ENCODE measurements at places on chromosomes 12 and 14.

GRCh38 chr12:109089683-109090082 lies 3.6 kb downstream of the ALKBH2 start:
- no peak for DNase-seq

DNA sequence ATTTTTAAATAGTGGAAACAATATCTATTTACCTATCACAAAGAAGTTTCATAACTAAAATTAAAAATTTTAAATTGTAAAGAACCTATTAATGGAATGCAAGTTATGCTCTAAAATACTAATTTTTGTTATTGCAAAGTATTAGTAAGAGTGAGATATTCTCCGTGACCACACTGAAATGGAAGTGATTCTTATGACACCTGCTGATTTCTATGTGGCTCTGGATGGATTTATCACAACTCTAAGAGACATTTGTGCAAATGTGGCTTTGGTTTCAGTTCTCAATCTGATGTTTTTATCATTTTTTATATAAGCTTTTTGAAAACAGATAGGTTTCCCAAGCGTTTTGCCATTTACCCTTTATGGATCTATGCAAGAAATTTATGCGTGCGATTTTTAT lies 497.8 kb downstream of the NAV3 start:
- no peak for DNase-seq

- no peak for DNase-seq
These were observed 18.1 kb downstream of the GMFB start for GRCh38 chr14:54470701-54471100.

DNA sequence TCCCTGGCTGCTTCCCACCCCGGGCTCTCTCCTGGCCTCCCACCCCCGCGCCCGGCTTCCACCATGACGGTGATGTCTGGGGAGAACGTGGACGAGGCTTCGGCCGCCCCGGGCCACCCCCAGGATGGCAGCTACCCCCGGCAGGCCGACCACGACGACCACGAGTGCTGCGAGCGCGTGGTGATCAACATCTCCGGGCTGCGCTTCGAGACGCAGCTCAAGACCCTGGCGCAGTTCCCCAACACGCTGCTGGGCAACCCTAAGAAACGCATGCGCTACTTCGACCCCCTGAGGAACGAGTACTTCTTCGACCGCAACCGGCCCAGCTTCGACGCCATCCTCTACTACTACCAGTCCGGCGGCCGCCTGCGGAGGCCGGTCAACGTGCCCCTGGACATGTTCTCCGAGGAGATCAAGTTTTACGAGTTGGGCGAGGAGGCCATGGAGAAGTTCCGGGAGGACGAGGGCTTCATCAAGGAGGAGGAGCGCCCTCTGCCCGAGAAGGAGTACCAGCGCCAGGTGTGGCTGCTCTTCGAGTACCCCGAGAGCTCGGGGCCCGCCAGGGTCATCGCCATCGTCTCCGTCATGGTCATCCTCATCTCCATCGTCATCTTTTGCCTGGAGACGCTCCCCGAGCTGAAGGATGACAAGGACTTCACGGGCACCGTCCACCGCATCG lies 1.8 kb downstream of the KCNA1 start:
- DNase-seq = no peak

DNA sequence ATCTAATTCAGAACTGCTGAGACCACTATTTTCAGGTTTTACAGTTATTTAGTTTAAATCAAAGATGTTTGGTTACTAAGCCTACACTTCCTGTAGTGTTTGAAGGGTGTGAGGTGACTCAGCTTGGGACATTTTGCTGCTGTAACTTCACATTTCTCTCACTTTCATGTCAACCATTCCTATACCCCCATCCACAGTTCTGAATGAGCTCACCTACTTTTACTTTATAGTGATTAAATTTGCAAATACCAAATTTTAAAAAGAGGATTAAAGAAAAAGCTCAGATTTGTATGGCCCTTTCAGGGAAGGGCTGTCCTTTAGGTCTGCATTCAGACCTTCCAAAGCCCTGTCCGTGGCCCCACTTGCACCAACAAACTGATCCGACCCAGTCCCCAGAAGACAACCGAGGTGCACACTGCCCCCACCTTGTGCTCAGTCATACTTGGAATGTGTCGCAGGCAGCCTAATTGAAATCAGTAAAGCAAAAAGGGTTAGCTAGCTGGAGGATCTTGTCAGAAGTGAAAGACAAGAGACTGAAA lies 174.4 kb downstream of the MON2 start:
- DNase-seq = no peak

GRCh38 chr14:55654243-55654642 lies 74.2 kb downstream of the KTN1 start:
- DNase-seq = no peak

- no peak for DNase-seq
These were observed 266.5 kb downstream of the SEC23A start for GRCh38 chr14:38836539-38836938.

- DNase-seq = no peak
These were observed 26.4 kb downstream of the FBRSL1 start for GRCh38 chr12:132516095-132517012.

DNA sequence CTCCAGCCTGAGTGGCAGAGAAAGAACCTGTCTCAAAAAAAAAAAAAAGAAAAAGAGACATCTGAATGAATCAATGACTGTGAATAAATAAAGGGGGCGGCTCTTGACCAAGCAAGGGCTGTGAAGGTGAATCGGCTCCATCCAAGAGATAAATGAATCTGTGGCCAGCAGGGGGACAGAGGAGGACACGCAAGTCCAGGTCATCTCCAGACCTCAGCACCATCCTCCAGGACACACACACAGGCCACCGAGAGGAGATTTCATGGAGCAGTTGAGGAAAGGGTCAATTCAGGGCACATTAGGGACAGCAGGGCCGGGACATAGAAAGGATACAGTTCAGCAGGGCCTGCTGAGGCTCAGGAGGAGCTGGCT lies 21.6 kb downstream of the TRPV4 start:
- no peak for DNase-seq

DNA sequence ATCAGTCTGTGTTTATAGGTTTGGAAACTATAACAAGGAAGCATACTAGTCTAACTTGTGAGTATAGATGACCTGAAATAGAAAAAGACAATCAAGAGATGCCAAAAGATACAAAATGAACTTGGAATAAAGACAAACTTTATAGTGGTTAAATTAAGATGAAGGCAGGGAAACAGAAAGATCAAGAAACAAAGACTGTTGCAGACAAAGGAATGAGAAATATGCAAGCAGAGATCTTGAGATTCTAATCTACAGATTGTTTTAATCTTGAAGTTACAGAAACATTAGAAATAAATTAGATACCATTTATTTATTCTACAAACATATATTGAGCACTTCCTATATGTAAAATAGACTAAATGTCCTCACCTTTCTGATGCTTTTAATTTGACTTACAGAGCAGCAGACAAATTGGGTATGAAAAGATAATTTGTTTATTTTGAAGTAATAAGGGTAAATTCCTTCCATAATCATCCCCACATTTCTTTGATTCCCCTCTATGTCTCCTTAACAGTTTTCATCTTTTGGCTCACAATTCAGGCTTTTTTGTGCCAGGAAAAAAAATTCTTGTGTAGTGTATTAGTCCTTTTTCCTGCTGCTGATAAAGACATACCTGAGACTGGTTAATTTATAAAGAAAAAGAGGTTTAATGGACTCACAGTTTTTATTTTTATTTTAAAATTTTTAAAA lies 134.4 kb downstream of the KITLG start:
- DNase-seq = no peak

GRCh38 chr14:50792051-50792477 lies 38.9 kb downstream of the NIN start:
- no peak for DNase-seq

- no peak for DNase-seq
These were observed 788.9 kb upstream of the TBX3 start for GRCh38 chr12:115472852-115473251.

DNA sequence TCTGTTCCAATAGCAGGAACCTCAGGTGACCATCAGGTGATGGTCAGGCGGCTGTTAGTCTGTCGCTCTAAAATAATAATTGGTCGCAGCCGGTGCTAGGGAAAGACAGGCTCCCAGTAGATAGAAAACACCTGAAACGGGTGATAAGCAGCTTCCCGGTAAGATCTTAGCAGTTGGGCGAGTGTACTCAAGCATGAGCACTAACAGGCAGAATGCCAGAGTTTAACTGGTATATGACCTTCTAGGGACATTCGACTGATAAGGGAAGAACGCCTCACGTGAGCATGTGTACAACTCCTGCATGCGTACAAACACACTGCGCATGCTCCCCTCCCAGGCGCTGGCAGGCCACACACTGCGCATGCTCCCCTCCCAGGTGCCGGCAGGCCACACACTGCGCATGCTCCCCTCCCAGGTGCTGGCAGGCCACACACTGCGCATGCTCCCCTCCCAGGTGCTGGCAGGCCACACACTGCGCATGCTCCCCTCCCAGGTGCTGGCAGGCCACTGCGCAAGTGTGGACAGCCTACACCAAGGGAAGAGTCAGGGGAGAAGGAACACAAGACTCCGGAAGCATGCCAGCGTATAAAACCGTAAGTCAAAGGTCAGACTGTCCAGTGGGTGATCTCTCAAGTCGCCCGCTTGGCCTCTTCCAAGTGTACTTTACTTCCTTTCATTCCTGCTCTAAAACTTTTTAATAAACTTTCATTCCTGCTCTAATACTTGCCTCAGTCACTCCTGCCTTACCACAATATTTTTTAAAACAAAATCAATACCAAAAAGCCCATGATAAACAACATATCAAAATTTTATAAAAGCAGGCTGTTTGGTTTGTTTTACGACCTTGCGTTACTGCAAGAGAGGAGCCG lies 24.5 kb downstream of the GPRC5D start:
- peak; percentile 76 for DNase-seq

GRCh38 chr14:87687420-87687819 lies 305.6 kb downstream of the GALC start:
- DNase-seq = no peak

DNA sequence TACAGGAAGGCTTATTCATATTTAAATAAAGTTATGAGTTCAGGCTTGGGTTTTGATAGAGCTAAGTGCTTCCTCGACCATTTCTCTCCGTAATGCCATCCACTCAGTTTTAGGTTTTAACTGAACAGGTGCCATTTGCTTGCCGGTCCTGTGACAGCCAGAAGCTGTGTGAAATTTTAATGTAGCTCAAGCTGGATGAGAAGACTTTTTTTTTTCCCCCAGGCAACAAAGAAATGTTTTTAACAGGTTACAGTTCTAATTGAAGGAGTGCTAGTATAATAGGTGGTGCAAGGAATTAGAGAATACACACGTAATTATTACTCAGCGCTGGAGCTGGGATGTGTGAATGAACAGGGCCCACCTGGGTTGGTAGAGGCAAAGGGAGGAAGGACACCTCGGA lies 502.3 kb downstream of the AACS start:
- no peak for DNase-seq

DNA sequence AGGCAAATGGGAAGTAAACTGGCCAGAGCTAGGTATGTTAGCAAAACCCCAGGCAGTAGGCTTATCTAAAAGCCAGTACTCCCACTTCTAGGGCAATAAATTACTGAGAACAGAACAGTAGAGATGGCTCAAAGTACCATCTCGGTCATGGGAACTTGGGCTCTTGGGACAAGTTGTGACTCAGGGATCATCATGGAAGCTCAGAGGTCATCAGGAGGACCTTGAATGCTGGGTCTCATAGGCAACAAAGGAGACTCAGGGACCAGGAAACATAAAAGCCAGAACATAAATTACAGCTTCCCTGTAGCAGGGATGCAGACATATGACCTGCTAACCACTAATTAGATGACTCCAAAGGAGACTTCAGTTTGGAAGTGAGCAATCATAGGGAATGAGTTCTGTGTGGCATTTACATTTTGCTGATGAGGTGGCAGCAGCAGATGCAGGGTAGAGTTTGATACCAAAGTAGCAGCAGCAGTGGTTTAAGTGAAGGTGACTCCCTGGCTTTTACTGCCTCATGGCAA lies 97.6 kb upstream of the SCAF11 start:
- DNase-seq = no peak

GRCh38 chr14:50191499-50191898 lies 39.9 kb downstream of the SOS2 start:
- no peak for DNase-seq

DNA sequence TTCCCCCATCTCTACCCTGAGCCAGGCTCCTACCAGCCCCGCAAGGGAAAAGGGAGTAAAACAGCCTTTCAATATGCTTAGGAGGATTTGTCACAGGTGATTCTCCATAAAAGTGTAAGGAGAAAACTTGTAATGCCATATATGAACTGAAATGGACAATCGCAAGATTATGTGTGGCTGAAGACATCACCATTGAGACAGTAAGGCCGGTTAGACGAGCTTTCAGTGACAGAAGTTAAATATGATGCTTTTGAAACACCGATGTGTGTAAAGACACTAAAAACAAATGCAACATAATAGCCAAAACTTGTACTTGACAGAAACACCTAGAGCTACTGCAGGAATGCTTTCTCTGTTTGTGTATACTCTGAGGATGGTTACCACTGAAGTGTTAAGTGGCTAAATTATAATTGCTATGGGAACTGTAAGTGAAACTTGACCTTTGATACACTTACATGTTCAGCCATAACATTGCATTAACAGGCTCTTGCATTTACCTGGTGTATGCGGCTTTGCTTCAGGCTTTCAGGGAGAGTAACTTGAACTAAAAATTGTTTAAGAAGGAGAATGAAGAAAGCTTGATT lies 42.3 kb downstream of the FAR2 start:
- no peak for DNase-seq

GRCh38 chr14:80576401-80576800 lies 365.1 kb upstream of the DIO2 start:
- DNase-seq = no peak

DNA sequence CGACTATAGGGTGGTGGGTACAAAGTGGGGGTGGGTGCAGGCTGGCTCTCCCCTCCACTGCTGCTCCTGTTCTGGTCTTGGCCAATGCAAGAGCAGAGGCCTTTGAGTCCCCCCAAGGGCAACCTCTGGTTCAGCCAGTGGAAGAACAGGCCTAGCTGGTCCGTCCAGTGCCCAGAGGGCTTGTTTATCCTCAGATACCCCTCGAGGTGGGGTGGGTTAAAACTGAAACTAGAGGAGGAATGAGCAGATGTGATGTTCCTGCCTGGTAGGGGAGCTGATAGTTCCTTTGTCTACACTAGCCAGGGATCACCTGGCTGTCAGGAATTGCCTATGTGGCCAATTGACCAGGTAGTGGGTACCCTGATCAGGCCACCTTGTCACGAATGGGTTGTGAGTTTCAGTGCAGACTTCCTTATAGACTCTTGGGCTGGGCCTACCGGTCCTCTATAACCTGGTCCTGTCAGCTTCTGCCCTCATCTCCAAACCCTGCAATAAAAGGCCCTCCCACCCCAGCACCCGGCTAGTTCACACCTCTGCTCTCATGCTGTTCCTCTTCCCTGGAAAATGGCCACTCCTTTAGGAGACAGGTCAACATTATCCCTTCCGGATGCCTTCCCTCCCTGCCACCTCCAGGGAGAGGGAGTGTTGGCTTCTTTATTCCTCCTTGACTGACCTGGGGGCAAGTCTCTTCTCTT lies 10.7 kb upstream of the HSP90AA1 start:
- peak; percentile 22 for DNase-seq

GRCh38 chr14:72830356-72830755 lies 63.5 kb downstream of the DPF3 start:
- no peak for DNase-seq

Measured in left lung (tissue), 14 donors.